Epithelial cell of proximal tubule (primary cell): ENCODE measurements at places on chromosomes 5 and 9. TPM values are rescaled to one million over a fixed set of nuclear protein-coding genes. Genes with fewer than 3 reads are reported as not detected.

VLDLR gene
- 7.5 and 16.4 TPM in 2 replicates for total RNA-seq

BTNL8 gene
- not detected in 2 replicates for total RNA-seq

ARL14EPL gene
- total RNA-seq: 0.17 TPM in 1 of 2 replicates, not detected in the other

RASEF gene
- total RNA-seq: 11.6 and 12.2 TPM in 2 replicates

CTSV gene
- 9.6 and 10.9 TPM in 2 replicates for total RNA-seq

FOXD4L5 gene
- not detected in 2 replicates for total RNA-seq

SVEP1 gene
- total RNA-seq: 0.29 and 0.35 TPM in 2 replicates

TPPP gene
- total RNA-seq: 0.46 and 1.0 TPM in 2 replicates

ZNF879 gene
- total RNA-seq: 2.2 and 2.4 TPM in 2 replicates

TNFSF15 gene
- total RNA-seq: 0.81 and 0.87 TPM in 2 replicates

IDNK gene
- total RNA-seq: 5.1 and 8.4 TPM in 2 replicates

KIAA1958 gene
- total RNA-seq: 3.4 and 4.3 TPM in 2 replicates

DNA sequence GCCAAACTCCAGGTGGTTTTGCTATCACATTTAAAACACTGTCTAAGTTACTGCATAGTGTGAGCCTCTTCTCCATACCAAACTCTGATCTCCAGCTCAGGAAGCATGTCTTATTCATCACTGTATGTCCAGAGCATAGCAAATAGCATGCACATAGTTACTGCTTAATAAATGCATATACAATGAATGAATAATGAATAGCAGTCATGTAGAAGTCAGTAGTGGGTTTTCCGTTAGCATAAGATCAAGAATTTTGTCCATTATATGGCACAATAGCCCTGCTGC lies 329.4 kb downstream of the ARRDC3 start:
- DNase-seq: no peak

GRCh38 chr5:3056866-3057265 lies 305.4 kb upstream of the IRX2 start:
- DNase-seq: no peak

- DNase-seq: no peak
These were observed 3.7 kb upstream of the WDR31 start for GRCh38 chr9:113343732-113344231.

DNA sequence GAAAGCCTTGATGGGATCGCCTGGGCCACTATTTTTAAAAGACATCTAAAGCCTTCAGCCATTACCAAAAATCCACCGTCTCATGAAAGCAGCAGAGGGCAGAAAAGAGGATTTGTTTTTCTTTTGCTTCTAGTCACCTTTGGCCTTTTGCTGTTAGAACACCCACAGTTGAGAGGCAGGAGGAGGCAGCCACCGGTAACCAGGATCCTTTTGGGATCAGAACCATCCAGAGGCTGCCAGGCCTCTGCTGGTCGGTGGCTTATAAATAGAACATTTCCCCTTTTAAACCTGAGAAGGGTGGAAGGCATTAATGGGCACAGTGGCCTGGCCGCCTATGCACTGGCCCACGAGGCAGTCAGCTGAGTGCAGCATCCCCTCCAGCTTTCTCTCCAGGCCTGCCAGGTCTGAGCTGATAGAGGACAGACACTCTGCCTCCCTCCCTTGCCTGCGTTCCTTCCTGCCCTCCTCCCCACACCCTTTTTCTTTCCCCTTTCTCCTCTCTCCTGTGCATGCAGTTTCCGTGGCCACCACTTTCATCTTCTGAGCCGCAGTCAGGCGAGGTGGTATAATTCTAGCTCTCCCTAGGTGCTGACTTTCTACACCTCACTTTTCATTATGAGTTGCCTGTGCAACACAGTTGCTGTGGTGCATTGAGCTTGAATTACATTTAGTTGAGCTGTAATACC lies 253.4 kb downstream of the ARHGAP26 start:
- DNase-seq: no peak

DNA sequence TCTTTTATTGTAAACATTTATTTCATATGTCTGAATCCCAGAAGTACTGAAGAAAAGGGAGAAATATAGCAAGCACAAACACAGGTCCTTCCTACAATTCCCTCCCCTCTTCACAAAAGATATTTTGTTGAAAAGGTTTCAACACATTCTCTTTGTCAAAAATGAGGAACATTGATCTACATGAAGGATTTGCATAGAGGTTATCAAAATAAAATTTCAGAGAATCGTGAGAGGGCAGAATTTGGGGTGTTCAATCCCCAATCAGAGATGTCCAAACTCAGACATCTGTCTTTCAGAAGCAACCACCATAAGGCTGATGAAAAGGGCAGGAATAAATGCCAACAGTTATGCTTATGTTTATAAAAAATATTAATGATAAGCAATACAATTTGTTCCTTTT lies 69.2 kb downstream of the MARCHF3 start:
- no peak for DNase-seq

DNA sequence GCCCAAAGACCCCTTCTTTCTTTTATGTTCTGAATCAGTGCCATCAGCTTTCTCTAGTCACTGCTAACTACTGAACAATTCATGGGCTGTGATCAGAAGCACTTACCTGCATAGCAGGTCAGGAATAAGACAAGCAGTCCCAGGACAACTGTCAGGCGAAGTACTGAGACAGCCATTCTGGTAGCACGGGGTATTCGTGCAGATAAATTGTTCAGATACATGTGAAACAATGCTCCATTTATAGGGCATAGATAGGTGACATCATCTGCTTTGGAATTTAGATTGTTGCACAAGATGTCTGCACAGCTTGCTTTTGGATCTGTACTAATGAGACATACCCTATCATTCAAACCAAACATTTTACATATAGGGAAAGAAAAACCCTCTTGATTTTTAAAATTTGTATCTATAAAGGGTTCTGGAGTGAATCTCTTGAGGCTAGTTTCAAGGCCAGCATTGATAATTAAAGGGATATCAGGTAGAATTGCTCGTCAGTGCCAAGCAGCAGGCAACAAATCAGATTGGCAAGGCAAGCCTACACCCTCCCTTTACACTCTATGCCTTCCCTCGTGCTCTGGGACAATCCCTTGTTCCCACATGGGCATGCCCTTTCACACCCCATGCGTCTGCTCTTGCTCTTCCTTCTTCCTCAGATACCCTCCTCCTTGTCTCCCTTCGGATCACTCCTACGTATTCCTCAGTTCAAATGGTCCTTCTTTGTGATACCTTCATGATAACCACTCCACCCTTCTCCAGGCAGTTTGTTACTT lies at the start of gene C5orf46:
TSS of gene C5orf46 (minus strand) at position 213 of the 770 bp plus-strand sequence. CDS start at position 176, 37 bp downstream.
- DNase-seq: no peak

- no peak for DNase-seq
These were observed 5.0 kb downstream of the EBF1 start for GRCh38 chr5:159094745-159095144.

DNA sequence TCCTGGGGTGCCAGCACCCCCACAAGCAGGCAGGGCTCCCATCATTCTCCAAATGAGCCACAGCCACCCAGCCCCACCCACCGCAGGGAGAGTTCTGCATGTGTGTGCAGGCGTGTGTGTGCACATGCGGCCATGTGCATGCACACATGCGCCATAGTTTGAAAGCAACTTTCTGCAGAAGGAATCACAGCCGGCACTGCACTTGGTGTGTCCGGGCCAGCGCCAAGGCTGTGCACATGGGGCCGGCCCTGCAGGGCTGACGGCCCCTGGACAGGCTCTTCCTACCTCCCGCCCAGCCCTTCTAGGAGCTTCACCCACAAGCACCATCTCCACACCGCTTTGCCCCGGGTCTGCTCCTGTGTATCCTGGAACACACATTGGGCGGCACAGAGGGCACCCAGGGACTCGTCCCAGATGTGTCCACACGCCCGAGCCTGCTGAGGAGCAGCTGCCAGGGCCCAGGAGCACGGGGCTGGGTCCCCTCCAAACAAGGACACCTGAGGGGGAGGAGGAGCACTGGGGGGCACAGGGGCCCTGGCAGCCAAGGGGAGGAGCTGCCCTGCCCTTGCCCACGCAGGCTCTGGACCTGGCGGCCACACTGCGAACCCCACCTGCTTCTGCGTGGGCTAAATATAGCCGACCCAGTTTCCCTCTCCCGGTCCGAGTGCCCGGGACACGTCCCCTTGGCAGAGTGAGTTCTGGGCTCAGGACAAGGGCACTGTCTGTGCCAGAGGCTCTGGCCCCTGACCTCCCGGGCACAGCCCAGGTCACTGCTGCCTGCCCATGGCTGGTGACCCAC lies 19.1 kb downstream of the TPPP start:
- no peak for DNase-seq

GRCh38 chr9:123457583-123457982 lies 101.6 kb downstream of the CRB2 start:
- no peak for DNase-seq

DNA sequence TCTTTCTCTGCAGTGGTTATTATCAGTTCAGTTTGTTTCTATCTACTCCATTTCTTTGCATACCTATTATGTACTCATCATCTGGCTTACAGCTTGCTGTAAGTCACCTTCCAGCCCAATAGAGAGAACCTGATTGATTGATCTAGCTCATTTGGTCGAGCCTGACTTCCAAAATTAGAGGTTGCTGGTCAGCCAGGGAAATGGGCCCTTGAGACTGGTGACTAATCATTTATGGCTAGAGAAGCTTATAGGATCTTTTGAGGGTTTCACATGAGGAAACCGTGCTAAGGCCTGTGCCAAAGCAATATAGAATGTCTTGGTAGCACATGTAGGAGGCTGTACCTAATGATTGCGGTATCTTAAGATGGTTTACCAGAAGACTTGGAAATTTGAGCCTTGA lies 5.8 kb downstream of the SREK1 start:
- DNase-seq: no peak

DNA sequence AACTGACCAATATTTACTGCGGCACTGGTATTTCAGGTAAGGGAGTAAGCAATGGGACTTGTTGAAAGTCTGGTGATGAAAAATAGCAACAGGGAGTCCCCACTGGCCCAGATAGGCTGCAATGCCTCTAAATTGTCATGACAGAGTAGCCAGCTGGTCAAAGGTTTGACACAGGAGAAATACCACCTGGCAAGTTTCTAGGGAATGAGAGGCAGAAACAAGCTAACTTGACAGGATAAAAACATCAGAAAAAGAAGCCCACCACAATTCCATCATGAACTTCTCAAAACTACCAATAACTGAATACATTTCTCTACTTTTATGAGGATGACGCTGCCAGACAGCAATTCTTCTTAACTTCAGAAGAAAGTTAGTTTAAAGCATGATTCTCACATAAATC lies 99.8 kb downstream of the STRBP start:
- no peak for DNase-seq

DNA sequence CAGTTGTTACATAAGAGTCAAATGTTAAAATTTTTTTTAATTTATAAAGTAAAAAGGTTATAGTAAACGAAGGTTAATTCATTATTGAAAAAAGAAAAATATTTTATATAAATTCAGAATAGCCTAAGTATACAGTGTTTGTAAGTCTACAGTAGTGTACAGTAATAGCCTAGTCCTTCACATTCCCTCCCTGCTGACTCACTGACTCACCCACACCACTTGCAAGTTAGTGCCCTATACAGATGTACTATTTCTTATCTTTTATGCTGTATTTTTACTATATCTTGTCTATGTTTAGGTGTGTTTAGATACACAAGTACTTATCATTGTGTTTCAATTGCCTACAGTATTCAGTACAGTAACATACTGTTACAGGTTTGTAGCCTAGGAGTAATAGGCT lies 57.6 kb downstream of the MAMDC2 start:
- no peak for DNase-seq

DNA sequence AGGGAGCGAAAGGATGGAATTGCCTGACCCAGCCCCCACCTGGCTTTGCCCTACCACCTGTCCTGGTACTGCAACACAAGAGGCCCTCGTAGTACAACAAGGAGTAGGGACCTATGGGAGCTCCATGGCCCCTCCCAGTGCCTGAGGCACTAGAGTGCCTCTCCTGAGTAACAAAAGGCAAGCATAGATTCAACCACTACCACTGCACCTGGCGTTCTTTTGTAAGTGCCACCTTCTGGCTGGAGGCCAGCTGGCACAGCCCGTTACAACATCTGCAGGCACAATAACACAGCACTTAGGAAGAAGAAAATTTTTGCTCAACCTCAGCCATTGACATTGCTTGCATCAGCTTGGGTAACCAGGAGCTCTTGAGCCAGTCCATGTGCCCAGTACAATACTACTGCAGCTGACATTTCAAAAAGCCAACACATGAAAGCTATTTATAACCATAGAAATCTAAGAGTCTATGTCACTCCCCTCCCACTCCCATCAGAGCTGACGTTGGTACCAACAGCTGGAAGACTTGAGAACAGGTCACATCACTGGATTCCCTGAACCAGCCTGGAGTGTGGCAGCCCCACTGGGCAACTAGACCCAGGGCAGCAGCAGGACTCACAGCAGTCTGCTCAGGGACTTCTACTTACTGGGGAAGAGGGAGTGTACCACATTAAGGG lies 17.7 kb upstream of the FAM174A start:
- DNase-seq: no peak

GRCh38 chr9:77402286-77402685 lies 225.0 kb downstream of the VPS13A start:
- no peak for DNase-seq

- DNase-seq: no peak
These were observed 312.8 kb downstream of the ARHGAP26 start for GRCh38 chr5:143083006-143083405.

DNA sequence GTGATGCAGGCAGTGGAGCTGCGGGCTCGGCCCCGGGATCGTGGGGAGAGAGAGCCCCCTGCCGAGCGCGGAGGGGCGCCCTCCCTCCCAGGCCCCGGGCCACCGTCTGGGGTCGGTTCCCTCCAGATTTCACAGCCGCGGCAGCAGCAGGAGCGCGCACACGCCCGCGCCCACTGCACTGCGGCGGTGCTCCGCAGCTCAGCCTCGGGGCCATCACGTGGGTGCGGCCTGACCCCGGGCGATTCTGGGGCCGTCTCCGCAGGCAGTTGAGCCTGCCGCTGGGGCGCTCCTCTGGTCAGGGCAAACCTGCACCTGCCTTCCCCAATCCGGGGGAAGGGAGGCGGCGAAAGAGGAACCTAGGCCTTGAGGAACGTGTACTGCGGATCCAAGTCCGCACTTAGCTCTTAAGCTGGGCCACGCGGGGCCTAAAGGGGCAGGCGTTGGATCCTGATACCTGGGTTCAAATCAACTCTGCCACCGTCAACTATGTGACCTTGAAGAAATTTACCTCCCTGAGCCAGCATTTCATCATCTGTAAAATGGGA lies 9.4 kb upstream of the DELE1 start:
- no peak for DNase-seq

GRCh38 chr9:120481846-120482245 lies 98.1 kb downstream of the CDK5RAP2 start:
- no peak for DNase-seq

- no peak for DNase-seq
These were observed 53.9 kb downstream of the ZNF354C start for GRCh38 chr5:179113945-179114641.

DNA sequence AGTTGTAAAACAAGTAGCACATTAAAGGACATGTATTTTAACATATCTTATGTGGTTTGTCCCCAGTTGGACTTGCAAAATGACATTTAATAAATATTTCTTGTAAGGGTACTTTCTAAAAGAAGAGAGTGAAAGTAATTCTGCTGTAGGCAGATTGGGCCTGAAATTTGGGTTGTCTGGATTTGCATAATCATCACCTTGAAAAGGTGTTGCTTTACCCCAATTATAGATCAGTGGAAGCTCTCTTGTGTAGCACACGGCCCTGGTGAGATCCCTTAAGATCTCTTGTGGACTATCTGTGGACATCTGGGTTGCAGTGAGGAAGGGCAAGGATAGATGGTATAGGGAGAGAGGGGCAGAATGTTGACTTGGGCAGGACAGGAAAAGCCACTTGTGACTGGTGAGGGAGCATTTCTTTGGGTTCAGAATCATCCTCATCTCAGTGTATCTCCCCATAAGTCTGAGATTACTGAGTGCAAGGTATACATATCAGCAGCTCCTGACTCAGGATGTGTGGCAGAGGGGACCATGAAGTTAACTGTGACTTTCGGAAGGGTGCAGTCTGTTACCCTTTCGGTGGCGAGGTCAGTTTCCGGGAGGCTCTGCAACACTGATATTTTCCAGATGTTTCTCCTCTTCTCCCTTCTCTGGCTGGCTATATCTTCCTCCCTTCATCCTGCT lies 2.0 kb upstream of the TNFAIP8 start:
- DNase-seq: no peak
